Activated naive CD4-positive, alpha-beta T cell treated with anti-CD3 and anti-CD28 coated beads for 36 hours (primary cell): ENCODE measurements at places on chromosomes 16 and 17. TPM values are rescaled to one million over a fixed set of nuclear protein-coding genes. Genes with fewer than 3 reads are reported as not detected.

Gene MYH1
- total RNA-seq, result not detected

Gene CHST6
- not detected for total RNA-seq

Gene JUP
- 0.33 TPM for total RNA-seq

Gene FKBP10
- total RNA-seq, result 0.36 TPM

DNA sequence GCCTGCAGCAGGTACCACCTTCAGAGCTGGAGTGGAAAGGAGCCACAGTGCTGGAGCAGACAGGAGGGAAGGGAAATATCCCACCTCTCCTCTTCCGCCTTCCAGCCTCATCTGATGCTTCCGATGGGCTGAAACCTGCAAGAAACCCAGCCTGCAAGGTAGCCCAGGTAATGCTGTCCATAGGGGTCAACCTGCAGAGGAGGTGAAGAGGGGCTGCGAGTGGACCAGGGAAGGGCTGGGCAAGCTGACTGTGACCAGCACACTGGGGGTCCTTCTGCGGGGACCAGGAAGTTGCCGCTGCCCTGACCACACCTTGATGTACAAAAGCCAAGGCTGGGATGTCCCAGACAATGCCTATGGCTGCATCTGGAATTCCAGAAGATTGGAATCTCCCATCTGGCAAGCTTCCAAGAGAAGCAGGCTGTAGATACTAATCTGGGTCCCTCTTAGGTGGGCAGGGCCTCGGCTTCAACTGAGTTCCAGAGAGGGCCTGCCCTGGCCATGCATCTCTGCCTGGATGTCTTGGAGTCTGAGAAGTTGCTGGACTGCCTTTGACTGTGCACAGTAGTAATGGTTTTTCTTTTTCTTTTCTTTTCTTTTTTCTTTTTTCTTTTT lies 5.8 kb downstream of the FOXL1 start:
- no peak overlapping the region for H3K4me3 ChIP-seq
- DNase-seq, result no peak
- no peak overlapping the region for H3K27ac ChIP-seq
- no peaks in the 10 kb centered on the region for H3K36me3 ChIP-seq
- peaks cover 20% of the 10 kb centered on the region for H3K27me3 ChIP-seq

- no peak for DNase-seq
- H3K27ac ChIP-seq, result no peak overlapping the region
- H3K4me3 ChIP-seq, result no peak overlapping the region
- H3K27me3 ChIP-seq, result no peaks in the 10 kb centered on the region
- H3K4me1 ChIP-seq, result peaks cover 38% of the 10 kb centered on the region
Observed at GRCh38 chr17:5297245-5297644, 15.2 kb downstream of the RABEP1 start.

- H3K27me3 ChIP-seq, result no peaks in the 10 kb centered on the region
- no peak for DNase-seq
- no peak overlapping the region for H3K4me3 ChIP-seq
- H3K27ac ChIP-seq, result no peak overlapping the region
- H3K4me1 ChIP-seq, result no peaks in the 10 kb centered on the region
Observed at GRCh38 chr17:8800656-8801055, 1.5 kb upstream of the MFSD6L start.

- H3K4me3 ChIP-seq, result peak within 1 kb of the TSS; percentile 93
- H3K4me1 ChIP-seq, result peaks cover 26% of the 10 kb centered on the region
- H3K36me3 ChIP-seq, result peaks cover 5% of the 10 kb centered on the region
- DNase-seq, result no peak
- peak within 1 kb of the TSS; percentile 83 for H3K27ac ChIP-seq
Observed at GRCh38 chr17:75878174-75878998, at the start of gene TRIM47. Gene TRIM47, minus strand, starts transcription at chr17:75878581. Its CDS starts 33 bp downstream, at chr17:75878548.
